ENCODE measurements at places on chromosomes 6 and 20.

GRCh38 chr20:12331236-12331635 is 413.5 kb downstream of the BTBD3 start:
- no peak for DNase-seq

DNA sequence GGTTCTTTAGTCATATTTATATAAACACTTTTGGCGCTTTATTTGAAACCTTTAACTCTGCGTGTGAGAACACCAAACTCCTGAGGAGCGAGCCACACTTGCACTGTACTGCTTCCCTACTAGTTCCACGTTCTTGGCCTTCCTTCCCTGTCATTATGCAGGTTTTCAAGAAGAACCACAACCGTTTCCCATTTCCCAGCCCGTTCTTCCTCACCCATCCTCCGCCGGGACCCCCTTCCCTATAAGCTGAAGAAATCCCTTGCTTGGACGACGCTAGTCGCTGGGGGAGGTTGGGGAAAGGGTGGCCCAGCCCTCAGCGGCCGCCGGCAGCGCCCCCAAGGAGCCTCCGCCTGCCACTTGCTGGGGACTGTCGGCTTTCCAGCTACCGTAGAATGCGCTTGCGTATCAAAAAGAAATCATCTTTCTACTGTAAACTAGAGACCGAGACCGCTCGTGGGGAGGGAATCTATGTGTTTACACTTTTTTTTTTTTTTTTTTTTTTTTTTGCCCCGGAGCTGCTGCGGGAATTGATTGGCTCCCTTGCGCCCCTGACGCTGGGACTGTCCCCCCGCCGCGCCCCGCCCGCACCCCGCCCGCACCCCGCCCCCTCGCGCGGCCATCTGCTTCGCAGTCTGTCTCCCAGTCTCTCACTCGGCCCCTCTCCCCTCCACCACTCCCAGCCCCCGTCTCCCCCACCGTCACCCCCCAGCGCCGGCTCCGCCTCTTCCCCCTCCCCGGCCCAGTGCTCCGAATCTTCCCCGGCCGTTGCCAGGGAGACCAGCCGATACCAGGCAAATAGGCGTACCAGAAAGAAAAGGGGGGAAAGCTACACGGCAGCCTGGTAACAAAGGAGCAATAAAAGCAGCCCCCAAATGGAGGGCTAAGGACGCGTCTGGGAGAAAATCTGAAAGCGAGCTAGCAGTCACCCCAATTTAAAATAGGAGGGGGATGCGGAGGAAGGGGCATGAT is 2.3 kb upstream of the MARCKS start:
- peak; percentile 42 for DNase-seq

DNA sequence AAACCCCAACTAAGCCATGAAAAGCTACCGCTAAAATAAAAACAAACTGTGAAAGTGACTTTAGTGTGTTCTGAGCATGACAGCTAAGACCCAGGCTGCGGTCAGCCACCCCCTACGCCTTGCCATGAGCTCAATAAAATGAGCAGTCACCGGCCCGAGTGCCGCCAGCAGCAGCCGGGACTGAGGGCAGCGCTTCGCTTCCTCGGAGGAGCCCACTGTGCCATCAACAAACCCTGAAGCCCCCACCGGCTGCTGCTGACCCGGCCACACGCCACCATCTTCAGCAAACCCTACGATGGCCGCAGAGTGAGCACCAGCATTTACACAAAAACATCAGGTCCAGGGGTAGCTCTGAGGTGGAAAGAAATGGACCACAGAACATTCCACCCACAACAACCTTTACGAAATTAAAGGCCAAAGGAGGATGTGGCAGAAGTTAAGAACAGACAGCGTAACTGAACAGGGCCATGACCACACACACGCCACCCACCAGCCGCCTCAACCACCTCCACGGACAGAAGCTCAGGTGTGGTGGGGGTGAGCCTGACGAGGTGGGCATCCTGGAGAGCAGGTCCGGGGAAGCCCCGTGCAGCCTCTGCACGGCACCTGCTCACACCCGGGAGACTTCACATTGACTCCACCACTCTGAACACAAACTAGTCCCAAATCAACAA is 67.0 kb downstream of the THBS2 start:
- no peak for DNase-seq

GRCh38 chr6:116036075-116036773 is 24.5 kb downstream of the FRK start:
- DNase-seq: no peak

GRCh38 chr6:36094753-36095496 is 35.4 kb upstream of the MAPK13 start:
- peak; percentile 54 for DNase-seq

DNA sequence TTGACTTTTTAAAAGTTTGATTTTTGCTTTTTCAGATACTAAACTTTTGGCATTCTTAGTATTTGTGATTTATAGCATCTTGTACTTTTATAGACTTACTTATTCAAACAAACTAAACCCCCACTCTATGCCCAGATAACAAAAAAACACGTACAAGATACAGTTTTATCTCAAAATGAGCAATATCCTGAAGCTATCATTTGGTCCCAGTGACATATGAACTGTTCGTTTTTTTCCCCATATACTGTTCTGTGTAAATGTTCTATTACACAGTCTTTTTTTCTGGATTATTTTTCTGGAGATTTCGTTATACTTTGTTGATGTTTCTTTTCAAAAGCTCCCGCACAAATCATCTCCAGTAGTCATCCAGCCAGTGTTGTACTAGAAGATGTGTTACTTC is 27.3 kb upstream of the SERINC3 start:
- DNase-seq: no peak

DNA sequence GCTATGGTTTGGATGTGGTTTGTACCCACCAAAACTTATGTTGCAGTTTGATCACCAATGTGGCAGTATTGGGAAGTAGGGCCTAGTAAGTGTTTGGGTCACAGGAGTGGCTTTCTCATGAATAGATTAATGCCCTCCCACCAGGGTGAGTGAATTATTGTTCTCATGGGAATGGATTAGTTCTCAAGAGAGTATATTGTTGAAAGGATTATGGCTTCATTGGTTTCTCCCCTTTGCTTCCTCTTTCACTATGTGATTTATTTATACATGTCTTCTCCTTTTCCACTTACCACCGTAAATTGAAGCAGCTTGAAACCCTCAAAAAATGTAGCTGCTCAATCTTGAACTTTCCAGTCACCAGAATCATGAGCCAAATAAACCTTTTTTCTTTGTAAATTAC is 10.8 kb downstream of the UFL1 start:
- DNase-seq: no peak

DNA sequence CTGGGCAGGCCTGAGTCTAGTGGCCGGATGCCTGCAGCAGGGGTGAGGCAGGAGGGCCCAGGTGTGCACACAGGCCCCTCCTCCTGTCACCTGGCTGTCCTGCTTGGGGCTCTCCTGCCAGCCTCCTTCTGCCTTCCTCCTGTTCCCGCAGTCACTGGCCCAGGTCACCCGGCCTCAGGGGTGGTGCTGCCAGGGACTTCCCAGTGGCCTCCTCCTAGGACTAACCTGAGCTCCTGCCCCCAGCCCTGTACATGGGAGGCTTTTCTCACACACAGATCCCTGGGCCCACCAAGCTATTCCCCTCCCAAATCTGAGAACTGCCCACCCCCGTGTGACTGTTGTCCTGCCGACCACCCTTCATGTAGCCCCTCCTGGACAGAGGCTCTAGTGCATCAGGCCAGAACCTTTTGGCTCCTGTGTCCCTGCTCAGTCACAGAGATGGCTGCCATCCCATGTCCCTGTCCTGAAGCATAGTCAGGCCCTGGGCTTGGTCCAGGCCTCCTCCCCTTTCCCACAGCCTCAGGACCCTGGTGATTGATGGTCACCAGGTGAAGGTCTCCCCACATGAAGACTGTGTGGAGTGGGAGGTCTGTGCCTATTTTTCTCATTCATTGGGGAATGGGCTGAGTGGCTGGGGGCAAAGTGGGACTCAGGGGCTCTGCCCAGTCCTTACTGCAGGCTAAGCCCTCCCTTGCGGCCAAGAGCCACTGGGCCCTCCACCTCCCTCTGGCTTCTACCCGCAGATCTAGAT is 1.1 kb upstream of the ULBP1 start:
- DNase-seq: no peak

DNA sequence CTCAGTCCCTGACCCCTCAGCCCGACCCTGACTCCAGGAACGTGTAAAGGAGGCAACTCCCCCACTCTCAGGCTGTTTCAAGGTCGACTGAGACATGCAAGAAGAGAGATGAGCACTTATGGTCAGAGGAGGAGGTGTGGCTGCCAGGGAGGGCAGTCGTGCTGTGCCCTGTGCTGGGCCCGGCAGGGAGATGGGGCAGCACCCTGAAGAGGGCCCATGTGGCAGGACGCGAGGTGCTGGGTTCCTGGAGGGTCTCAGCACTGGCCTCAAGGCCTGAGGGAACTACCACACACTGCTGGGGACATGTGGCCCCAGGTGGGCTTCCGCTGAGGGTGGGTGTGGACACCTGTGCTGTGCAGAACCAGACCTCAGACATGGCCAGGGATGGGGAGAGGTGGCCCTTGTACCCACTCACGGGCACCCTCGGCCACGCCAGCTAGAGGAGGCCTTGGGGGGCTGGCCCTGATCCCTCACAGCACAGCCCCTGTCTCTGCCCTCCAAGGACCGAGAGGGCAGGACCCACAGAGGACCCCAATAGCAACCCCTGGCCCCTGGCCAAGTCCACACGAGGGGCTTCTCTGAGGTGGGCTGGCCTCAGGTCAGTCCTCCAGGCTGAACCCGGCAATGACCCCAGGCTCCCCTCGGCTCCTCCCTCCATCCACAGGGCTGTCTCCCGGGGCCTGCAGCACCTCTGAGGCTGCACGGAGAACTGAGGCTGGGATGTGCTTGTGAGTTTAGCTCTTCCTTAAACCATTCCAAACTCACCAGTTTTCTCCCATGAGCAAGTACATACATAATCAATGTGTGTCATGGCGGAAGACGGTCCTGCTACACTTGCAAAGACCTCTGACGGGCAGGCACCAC is 8.7 kb downstream of the SLC2A4RG start:
- DNase-seq: no peak

DNA sequence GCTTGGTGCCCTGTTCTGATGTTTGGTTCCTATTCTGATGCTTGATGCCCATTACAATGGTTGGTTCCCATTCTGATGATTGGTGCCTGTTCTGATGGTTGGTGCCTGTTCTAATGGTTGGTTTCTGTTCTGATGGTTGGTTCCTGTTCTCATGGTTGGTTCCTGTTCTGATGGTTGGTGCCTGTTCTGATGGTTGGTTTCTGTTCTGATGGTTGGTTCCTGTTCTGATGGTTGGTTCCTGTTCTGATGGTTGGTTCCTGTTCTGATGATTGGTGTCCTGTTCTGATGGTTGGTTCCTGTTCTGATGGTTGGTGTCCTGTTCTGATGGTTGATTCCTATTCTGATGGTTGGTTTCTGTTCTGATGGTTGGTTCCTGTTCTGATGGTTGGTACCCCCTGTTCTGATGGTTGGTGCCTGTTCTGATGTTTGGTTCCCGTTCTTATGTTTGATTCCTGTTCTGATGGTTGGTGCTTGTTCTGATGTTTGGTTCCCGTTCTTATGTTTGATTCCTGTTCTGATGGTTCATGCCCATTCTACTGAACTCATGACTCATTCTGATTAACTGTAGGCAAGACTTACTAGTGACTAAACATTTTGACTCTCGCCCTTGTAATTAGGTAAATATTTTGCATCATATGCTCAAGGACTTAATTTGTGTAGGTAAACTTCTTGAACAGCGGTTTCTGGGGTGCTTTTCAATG is 146.2 kb downstream of the DLL1 start:
- DNase-seq: no peak

DNA sequence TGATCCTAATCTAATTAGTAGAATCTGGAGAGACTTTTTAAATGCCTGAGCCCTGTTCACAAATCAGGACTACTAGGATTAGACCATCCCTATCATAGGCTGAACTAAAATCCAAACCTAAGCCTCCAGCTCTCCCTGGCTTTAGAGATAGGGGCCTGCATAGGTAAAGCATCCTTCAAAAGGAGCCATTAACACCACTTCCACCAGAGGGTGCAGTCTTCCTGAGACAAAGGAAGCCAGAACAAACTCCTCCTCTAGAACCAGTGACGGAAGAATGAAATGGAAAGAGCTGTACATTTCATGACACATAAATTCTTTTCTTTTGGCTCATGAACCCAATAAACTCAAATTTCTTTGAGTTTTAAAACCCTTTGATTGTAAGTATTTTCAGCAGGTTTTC is 291.2 kb upstream of the ADGRB3 start:
- DNase-seq: peak; percentile 48

DNA sequence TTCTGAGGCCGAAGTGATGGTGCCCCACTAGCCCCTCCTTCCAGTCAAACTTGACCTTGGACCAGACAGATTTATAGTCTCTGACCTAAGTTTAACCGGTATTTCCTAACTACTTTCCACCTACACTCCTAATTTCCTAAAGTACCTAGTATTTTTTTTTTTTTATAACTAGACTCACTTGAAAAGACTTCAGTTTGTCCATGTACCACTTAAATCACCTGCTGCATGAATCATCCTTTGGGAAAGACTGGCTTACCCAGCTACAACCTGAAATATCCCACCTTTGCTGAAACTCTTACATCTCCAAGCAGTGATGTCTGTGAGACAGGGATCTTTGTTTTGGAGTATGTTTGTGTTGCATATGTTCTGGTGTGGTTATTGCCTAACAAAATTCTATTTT is 71.1 kb downstream of the ZDHHC14 start:
- DNase-seq: no peak

DNA sequence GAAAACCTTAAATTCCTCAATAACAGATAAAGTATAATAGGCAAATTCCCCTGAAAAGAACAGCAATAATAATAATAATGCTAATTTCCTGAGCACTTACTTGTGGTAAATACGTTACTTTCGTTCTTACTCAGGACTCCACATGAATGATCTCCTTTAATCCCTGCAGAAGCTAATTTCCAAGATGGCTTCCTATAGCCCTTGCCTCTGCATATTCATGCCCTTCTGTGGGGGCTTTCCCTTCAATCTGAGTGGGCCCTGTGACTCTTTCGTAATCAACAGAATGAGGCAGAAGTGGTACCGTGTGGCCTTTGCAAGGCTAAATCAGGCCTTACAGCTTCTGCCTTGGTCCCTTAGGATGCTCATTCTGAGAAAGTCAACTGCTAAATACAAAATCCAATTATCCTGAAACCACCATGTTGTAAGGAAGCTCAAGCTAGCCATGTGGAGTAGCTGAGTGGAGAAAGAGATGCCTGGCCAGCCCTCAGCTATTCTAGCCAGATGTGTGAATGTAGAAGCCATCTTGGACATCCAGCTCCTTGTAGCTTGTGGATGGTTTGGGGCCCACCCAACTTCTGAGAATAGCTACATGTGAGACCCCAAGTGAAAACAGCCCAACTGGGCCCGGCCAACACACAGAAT is 50.5 kb downstream of the MCUR1 start:
- DNase-seq: no peak
